ENCODE measurements at places on chromosomes 5 and 9. TPM values are rescaled to one million over a fixed set of nuclear protein-coding genes. Genes with fewer than 3 reads are reported as not detected.

PAPPA gene
- 219 TPM for total RNA-seq

IFNB1 gene
- total RNA-seq: not detected

NME5 gene
- 2.0 TPM for total RNA-seq

FIBCD1 gene
- 6.8 TPM for total RNA-seq

PCDHB15 gene
- 4.3 TPM for total RNA-seq

AGTPBP1 gene
- 25.1 TPM for total RNA-seq

C6 gene
- not detected for total RNA-seq

AUH gene
- 9.1 TPM for total RNA-seq

C9orf50 gene
- total RNA-seq: 0.39 TPM

DNA sequence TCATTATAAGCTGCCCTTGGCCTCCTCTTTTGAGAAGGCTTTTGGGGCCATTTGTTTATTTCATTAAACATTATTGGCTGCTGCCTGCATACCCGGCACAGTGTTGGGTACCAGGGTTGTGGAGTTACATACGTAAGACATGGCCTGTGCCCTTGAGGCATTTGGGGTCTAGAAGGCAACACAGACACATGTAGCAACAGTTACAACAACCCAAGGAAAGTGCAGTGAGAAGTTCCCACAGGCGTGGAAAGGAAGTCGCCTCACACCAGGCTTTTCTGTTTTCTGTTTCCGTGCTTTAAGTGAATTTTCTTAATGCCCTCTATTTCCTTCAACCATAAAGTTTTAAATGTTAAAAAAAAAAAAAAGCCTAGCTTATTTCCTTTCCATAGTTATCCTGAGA is 47.4 kb downstream of the GALNT10 start:
- no peaks in the 10 kb centered on the region for H3K27me3 ChIP-seq
- H3K4me1 ChIP-seq: peaks cover 69% of the 10 kb centered on the region
- DNase-seq: no peak
- H3K27ac ChIP-seq: no peak overlapping the region
- H3K36me3 ChIP-seq: no peaks in the 10 kb centered on the region

DNA sequence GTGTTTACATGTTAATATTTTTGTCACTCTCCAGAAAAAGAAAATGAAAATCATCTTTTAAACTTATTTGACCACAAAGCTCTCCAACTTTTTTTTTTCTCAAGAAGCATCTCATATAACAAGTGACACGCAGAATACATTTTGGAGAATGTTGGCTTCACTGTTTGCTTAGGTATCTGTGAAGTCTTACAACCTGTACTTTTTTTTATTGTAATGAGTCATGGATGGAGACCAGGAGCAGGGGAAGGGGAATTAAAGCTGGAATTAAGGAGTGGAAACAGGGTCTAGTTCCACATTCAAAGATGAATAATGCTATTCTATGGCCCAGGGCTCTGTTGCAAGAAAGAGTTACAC is 211.9 kb downstream of the MAN2A1 start:
- H3K36me3 ChIP-seq: no peaks in the 10 kb centered on the region
- DNase-seq: no peak
- no peak overlapping the region for H3K27ac ChIP-seq
- H3K4me1 ChIP-seq: peaks cover 4% of the 10 kb centered on the region
- H3K4me3 ChIP-seq: no peak overlapping the region
- H3K27me3 ChIP-seq: no peaks in the 10 kb centered on the region

DNA sequence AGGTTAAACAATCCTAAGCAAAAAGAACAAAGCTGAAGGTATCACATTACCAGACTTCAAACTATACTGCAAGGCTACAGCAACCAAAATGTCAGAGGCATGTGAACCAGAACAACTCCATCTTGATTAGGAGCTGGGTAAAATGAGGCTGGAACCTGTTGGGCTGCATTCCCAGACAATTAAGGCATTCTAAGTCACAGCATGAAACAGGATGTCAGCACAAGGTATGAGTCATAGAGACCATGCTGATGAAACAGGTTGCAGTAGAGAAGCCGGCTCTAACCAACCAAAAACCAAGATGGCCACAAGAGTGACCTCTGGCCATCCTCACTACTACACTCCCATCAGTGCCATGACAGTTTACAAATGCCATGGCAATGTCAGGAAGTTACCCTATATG is 252.0 kb downstream of the RASEF start:
- H3K4me1 ChIP-seq: peaks cover 7% of the 10 kb centered on the region
- H3K27me3 ChIP-seq: no peaks in the 10 kb centered on the region
- no peak overlapping the region for H3K4me3 ChIP-seq
- DNase-seq: no peak
- H3K27ac ChIP-seq: peak overlapping the region; percentile 32

- H3K27me3 ChIP-seq: peaks cover 3% of the 10 kb centered on the region
- H3K36me3 ChIP-seq: no peaks in the 10 kb centered on the region
- DNase-seq: no peak
- H3K4me1 ChIP-seq: peaks cover 45% of the 10 kb centered on the region
These were observed 568.7 kb upstream of the KLF4 start for GRCh38 chr9:108058135-108058814.

DNA sequence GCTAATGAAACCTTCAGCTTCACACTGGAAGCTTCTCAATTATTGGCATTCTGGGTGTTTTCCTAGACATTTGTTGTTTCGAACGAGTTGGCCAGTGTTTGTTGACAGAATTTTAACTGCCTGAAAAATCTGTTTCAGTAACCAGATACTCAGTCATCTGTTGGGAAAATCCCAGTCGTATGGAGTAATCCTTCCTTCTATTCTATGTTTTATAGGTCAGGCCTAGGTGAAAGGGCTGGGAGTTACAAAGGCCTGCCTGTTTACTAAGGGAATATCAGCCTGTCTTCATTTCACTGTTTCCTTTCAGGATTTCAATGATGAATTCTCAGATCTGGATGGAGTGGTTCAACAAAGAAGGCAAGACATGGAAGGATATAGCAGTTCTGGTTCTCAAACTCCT is 59.9 kb downstream of the GRAMD2B start:
- peaks cover 33% of the 10 kb centered on the region for H3K4me1 ChIP-seq
- H3K27ac ChIP-seq: peak overlapping the region; percentile 60
- no peak overlapping the region for H3K4me3 ChIP-seq
- DNase-seq: no peak

DNA sequence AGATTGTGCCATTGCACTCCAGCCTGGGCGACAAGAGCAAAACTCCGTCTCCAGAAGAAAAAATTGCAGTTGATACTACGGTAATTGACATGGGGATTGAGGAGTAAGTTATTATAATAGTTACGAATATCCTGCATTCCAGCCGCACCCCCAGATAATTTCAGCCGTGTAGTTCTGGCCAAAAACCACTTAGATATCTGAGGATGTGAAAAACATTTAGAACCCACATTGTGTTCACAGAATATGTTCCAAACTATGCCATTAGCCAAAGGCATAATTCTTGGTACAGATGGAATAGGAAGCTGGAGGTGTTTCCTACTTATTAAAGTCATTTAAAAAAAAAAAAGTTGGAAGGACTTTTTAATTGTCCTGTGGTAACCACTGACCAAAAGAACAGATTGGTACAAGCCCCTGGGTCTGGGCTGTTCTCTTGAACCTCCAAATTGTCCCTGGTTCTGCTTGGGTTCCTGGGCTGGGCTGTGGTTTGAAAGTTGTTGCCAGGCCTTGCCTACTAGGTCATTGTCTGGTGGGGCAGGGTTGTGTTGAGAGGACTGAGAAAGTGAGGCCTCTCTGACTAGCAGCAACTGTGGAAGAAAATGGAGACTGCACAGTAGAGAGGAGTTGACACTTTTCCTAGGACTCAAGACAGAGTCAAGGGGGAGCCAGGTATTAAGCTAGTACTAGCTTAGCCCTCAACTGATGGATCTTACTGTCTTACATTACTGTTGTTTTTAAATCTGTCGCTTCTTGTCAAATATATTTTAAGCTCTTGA is 198.8 kb downstream of the NR3C1 start:
- no peak for DNase-seq
- H3K36me3 ChIP-seq: no peaks in the 10 kb centered on the region
- peaks cover 36% of the 10 kb centered on the region for H3K4me1 ChIP-seq

- DNase-seq: no peak
- peaks cover 48% of the 10 kb centered on the region for H3K4me1 ChIP-seq
- no peaks in the 10 kb centered on the region for H3K36me3 ChIP-seq
- no peak overlapping the region for H3K4me3 ChIP-seq
- H3K27me3 ChIP-seq: no peaks in the 10 kb centered on the region
These were observed 36.5 kb upstream of the NUDT12 start for GRCh38 chr5:103598997-103599566.

- peaks cover 58% of the 10 kb centered on the region for H3K4me1 ChIP-seq
- DNase-seq: no peak
- no peaks in the 10 kb centered on the region for H3K36me3 ChIP-seq
These were observed 218.9 kb downstream of the ARL15 start for GRCh38 chr5:54091307-54092130.

- H3K27me3 ChIP-seq: peaks cover 2% of the 10 kb centered on the region
- H3K4me1 ChIP-seq: peaks cover 28% of the 10 kb centered on the region
- peak overlapping the region; percentile 97 for H3K27ac ChIP-seq
- peaks cover 8% of the 10 kb centered on the region for H3K36me3 ChIP-seq
- DNase-seq: peak; percentile 87
These were observed 638 bp downstream of the MRPS30 start for GRCh38 chr5:44809215-44809955.

GRCh38 chr5:151480384-151481293 is 33.2 kb downstream of the SLC36A1 start:
- no peaks in the 10 kb centered on the region for H3K27me3 ChIP-seq
- peak overlapping the region; percentile 73 for H3K27ac ChIP-seq
- no peak overlapping the region for H3K4me3 ChIP-seq
- H3K4me1 ChIP-seq: peaks cover 23% of the 10 kb centered on the region
- DNase-seq: no peak
- H3K36me3 ChIP-seq: peaks cover 42% of the 10 kb centered on the region

DNA sequence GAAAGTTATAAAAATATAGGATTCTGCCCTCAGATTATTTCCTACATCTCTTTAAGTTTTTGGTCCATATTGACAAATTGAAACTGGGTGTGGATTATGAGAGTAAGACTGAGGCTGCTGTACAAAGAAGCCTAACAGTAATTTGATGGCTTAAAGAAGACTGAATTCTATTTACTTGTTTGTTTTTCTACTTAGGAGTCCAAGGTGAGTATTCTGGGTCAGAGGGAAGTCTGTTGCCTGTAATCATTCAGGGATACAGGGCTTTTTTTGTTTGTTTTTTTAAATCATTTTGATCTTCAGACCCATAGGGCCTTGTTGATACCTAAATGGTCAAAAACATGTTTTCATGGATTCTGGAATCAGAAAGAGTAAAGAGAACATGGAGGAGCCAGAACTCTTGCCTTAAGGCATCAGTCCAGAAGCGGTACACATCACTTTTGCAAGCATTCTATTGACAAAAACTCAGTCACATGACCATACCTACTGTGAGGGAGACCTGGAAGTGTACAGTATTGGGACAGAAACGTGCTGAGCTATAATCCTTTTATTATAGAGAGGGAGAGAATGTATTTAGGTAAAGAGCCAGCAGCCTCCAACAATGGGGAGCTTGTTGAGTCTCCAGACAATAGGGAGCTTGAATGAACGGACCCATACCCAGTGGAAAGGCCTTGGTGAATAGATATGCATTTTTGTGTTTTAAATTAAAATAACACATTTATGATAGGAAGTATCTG is 102.7 kb downstream of the LRRC70 start:
- no peak for DNase-seq
- H3K27me3 ChIP-seq: no peaks in the 10 kb centered on the region
- no peak overlapping the region for H3K27ac ChIP-seq
- no peak overlapping the region for H3K4me3 ChIP-seq

DNA sequence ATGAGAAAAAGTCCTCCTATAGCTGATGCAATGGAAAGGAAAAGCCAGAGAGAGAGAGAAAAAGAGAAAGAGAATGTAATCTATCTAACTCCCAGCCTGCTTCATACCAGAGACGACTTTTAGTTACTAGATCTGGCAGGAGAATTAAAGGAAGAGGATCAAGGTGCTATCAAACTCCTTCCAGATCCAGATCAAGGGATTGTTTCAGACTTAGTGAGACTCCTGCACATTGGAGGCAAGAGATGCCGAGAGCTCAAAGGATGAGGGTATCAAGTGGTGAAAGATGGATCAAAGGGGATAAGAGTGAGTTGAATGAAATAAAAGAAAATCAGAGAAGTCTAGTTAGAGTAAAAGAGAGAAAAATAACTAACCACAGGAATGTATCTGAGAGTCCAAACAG is 478.6 kb downstream of the KIF4B start:
- H3K4me3 ChIP-seq: no peak overlapping the region
- H3K27me3 ChIP-seq: no peaks in the 10 kb centered on the region
- no peak for DNase-seq
- H3K36me3 ChIP-seq: no peaks in the 10 kb centered on the region

GRCh38 chr5:134592141-134592746 is 40.4 kb downstream of the SAR1B start:
- H3K4me1 ChIP-seq: peaks cover 13% of the 10 kb centered on the region
- H3K4me3 ChIP-seq: no peak overlapping the region
- no peaks in the 10 kb centered on the region for H3K27me3 ChIP-seq
- H3K36me3 ChIP-seq: no peaks in the 10 kb centered on the region
- H3K27ac ChIP-seq: peak overlapping the region; percentile 11

DNA sequence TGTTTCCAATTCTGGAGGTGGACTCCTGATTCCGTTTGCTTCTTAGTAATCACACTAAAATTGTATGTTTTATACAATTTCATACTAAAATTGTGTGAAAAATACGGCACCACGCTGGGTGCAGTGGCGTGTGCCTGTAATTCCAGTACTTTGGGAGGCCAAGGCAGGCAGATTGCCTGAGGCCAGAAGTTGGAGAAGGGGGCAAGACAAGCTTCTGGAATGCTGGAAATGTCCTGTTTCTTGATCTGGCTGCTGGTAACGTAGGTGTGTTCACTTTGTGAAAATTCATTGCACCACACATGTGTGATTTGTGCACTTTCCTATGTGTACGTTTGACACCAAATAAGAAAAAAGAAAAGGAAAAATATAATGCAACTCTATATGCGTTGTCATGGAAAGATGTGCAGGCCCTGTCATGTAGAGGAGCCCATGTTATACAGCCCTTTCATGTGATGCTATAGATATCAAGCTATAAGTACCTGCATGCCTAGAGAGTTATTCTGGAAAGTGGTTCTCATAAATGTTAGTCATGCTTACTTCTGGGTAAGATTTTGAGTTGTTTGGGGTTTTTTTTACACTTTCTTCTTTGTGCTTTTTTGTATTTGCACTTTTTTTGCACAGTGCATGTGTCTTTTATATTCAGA is 119.9 kb downstream of the TMEM174 start:
- H3K36me3 ChIP-seq: peaks cover 3% of the 10 kb centered on the region
- H3K27ac ChIP-seq: no peak overlapping the region
- no peak overlapping the region for H3K4me3 ChIP-seq
- no peak for DNase-seq
- peaks cover 17% of the 10 kb centered on the region for H3K4me1 ChIP-seq

DNA sequence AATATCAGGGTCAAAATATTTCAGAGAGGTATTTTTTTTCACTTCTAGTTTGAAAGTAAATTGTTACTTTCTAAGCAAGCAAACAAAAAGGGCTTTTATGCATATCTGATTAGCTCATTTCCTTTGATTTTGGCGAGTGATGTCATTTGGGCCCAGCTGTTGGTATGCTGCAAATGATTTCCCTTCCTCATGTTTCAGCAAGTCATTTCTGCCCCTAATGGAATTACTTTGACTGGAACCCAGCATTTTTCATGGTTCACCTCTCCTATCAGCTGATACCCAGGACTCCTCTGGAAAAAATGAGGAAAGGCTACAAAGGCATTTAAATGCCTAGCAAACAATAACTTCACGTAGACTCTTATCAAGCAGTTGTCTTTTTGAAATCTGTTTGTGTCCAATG is 500.6 kb downstream of the EBF1 start:
- H3K27me3 ChIP-seq: no peaks in the 10 kb centered on the region
- no peak overlapping the region for H3K27ac ChIP-seq
- H3K4me1 ChIP-seq: no peaks in the 10 kb centered on the region
- no peaks in the 10 kb centered on the region for H3K36me3 ChIP-seq
- no peak for DNase-seq

Data from chondrocyte (in vitro differentiated cells).